Naive thymus-derived CD8-positive, alpha-beta T cell (primary cell): ENCODE measurements at places on chromosomes 5 and 9. TPM values are rescaled to one million over a fixed set of nuclear protein-coding genes. Genes with fewer than 3 reads are reported as not detected.

DNA sequence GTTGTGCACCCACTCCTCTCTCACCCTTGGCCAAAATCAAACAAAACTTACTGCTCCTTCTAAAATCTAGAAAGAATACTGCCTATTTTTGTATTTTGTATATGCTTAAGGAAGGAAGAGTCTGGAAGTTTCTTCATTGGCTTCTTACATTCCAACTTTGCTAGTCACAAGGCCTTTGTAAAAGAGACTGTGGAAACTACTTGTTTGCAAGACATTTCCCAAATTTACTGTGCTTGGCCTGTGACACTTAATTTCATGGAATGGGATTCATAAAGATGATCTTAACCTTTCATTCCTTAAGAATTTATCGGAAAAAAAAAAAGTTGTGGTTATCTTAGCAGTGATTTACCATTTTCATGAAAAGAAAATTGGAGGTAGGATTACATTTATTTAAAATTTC lies 208.9 kb downstream of the VPS13A start:
- DNase-seq: no peak

DNA sequence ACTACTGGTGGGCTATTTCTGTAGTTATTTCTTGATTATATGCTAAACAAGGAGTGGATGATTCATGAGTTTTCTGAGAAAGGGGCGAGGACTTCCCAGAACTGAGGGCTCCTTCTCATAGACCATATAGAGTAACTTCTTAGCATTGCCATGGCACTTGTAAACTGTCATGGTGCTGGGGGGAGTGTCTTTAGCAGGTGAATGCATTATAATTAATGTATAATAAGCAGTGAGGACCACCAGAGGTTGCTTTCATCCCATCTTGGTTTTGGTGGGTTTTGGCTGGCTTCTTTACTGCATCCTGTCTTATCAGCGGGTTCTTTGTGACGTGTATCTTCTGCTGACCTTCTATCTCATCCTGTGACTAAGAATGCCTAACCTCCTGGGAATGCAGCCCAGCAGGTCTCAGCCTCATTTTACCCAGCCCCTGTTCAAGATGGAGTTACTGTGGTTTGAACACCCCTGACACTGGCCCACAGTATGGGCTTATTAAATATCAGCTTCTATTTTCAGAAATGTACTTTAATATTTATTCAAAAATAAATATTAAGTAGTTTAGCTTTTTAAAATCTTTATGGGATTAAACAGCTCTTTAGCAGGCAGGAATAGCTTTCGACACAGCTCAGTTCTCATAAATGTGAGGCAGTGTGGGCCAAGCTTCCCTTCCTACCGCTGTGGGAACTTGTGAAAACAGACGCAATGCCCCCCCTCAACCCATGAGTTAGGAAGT lies 44.4 kb downstream of the GALNT12 start:
- DNase-seq: no peak

DNA sequence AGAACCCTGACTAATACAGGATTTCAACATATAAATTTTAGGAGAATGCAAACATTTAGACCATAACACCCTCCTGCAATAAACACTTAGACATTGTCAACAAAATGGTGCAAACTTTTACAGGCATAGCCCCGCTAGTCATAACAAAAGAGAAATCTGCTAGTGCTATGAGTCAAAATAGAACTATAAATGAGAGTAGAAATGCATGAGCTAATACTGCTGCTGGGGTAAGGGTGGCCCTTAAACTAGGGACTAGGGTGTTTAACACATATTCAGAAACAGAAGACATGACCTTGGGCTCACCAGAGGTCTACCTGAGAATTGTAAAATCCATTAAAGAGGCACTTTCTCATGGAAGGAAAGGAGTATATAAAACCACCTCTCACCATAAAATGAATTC lies 131.6 kb downstream of the TLR4 start:
- DNase-seq: no peak

Gene DROSHA
- polyA plus RNA-seq: 13.5 TPM

- no peak for DNase-seq
Observed at GRCh38 chr5:54098267-54098666, 212.1 kb downstream of the ARL15 start.

DNA sequence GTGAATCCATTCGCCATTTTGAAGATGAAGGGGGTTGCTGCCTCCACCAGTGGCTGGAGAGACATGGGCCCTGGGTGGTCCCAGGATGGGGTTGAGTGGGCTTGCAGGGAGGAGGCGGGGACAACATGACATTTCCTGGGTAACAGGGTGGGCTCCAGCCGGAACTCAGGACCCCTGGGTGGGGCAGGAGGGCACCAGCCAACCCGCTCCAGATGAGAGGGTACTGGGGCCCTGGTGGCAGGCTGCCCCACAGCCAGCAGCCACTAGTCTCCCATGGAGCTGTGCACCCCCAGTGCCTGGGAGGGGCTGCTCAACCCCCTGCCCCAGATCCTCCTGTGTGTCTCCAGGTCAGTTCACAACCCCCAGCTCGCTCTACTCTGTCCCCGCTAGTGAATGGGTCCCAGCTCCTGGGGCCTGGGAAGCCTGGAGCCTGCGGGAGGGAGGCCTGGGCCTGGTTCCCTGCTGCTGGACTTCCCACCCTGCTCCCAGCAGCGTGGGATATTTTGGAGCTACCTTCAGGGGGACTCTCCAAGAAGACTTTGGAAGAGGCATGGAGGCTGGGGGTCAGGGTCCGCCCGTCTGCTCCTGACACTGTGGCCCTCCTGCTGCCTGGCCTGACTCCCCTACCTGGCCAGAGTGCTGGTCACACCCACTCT lies 55.9 kb downstream of the AHRR start:
- DNase-seq: no peak

- no peak for DNase-seq
Observed at GRCh38 chr9:125974705-125975104, 227.5 kb downstream of the PBX3 start.

- peak; percentile 10 for DNase-seq
Observed at GRCh38 chr9:131045300-131046092, 36.5 kb downstream of the LAMC3 start.

DNA sequence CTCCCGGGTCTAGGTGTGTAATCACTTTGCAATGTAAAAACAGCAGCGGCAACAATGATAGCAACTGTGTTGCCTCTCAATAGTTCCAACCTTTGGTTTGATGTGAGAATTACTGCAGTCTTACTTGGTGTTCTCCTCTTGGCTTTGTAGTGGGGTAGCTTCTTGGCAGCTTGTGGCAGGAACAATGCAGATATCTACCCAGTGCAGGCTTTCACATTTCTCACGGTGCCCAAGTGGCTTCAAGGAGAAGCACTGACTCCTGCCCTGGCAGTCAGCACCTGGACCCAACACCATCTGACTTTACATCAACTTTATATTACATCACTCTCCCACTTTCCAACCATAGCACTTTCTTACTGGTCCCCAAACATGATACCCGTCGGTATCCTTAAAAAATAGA lies 28.4 kb upstream of the TIFAB start:
- DNase-seq: no peak

Gene EDIL3
- not detected for polyA plus RNA-seq

Gene HTR4
- not detected for polyA plus RNA-seq
